ENCODE measurements at places on chromosomes 7 and 10. TPM values are rescaled to one million over a fixed set of nuclear protein-coding genes. Genes with fewer than 3 reads are reported as not detected.
A peak's percentile ranks its signal among the peaks of the same experiment; 100 is the strongest.

TAC1 gene
- total RNA-seq = 121 TPM

TNS3 gene
- total RNA-seq = 127 TPM

PAX2 gene
- total RNA-seq = not detected

NPVF gene
- not detected for total RNA-seq

GRM3 gene
- not detected for total RNA-seq

CPVL gene
- 3.1 TPM for total RNA-seq

GPR26 gene
- not detected for total RNA-seq

HACD1 gene
- 7.3 TPM for total RNA-seq

PNLIPRP2 gene
- 4.1 TPM for total RNA-seq

TMEM225B gene
- total RNA-seq = 1.8 TPM

DNA sequence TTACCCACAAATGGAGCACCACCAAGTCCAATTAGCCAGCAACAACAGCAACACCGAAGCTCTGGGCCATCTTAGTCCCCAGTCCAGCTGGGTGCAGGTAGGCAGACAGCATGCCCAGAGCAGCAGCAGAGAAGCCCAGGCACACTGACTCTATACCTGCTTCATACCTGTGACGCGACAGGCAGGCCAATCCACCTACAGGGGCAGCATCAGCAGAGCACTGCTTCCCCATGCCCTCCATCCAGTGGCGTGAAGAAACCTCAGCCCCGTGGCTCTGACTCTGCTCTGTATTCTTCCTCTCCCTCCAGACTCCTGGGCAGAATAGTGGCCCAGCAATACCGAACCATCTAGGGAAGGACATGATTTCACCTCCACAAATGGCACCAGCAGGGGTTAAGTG, 191.7 kb downstream of the AKR1D1 start:
- no peaks in the 10 kb centered on the region for H3K27me3 ChIP-seq
- H3K4me3 ChIP-seq = no peak overlapping the region
- no peak overlapping the region for H3K27ac ChIP-seq
- no peak for DNase-seq
- no peaks in the 10 kb centered on the region for H3K36me3 ChIP-seq
- no peaks in the 10 kb centered on the region for H3K4me1 ChIP-seq

DNA sequence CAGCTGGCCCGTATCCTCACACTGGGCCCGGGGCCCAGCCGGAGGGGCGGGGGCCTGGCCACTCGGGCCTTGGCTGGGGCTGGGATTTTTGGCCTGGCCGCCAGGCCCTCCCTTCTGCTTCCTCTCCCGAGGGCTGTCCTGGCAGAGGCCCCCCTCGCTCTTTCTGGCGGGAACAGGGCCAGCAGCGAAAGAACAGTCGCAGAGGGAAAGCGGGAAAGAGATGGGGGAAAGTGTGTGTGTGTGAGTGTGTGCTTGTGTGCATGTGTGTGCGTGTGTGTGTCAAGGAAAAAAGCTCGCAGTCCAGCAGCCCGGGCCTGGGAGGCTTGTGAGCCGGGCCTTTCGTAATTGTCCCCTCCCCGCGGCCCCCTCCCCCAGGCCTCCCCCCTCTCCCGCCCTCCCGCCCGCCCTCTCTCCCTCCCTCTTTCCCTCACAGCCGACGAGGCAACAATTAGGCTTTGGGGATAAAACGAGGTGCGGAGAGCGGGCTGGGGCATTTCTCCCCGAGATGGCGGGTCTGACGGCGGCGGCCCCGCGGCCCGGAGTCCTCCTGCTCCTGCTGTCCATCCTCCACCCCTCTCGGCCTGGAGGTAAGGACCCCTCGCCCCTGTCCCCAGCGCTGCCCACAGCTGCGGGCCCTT, at the start of gene ELN:
ELN (plus strand) TSS at position 491 of the 638 bp plus-strand sequence; CDS start at position 506, 15 bp downstream.
- DNase-seq = peak; percentile 87
- H3K4me3 ChIP-seq = peak within 1 kb of the TSS; percentile 48
- H3K27me3 ChIP-seq = no peaks in the 10 kb centered on the region
- H3K4me1 ChIP-seq = peaks cover 40% of the 10 kb centered on the region

DNA sequence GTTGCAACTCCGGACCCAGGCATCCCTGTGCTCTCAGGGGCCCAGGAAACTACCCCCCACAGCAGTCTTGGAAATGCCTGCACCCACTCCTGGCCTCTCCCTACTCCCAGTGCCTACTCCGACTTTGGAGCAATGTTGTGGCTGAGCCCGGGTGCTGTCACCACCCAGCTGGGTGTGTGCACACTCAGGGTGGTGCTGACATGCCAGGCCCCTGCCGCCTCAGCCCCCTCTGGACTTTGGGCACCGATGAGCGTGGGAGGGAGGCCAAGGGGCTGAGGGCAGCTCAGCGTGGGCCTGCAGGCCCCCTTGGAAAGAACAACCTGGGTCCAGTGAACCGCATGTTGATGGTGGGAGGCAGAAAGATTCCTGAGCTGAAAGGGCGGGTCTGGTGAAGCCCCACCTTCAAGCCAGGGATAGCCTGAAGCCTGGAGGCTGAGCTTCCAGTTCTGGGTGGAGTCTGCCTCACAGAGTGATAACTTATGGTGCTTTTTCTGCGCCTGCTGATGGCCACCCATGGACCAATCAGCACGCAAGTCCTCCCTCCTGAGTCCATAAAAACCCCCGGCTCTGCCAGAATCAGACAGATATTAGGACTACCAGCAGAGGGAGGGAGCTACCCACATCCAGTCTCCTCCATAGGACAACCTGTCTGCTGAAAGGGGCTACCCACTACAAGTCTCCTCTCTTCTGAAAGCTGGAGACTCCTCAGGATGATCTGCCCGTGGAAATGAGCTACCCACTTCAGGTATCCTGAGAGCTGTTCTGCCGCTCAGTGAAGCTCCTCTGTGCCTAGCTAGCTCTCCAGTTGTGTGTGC, 380.4 kb upstream of the SORCS1 start:
- no peaks in the 10 kb centered on the region for H3K36me3 ChIP-seq
- no peak overlapping the region for H3K27ac ChIP-seq
- H3K27me3 ChIP-seq = no peaks in the 10 kb centered on the region
- no peak for DNase-seq

DNA sequence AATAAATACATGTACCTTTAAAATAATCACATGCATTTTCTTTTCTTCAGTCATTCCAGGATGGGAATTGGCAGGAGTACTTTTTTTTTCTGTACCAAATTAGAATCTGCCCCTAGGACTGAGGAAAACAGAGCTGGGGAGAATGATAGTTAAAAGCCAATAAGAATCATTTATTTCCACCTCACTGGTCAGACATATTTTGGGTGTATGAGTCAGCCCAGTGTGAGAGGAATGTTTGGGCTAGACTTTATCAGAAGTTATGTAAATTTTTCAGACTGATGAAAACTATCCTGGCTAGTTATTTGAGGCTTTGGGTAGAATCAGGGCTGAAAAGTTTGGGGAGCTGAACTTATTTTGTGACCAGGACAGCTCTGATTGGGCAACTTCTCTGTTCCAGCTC, 303.1 kb upstream of the NPSR1 start:
- no peak overlapping the region for H3K27ac ChIP-seq
- no peak overlapping the region for H3K4me3 ChIP-seq
- no peaks in the 10 kb centered on the region for H3K36me3 ChIP-seq

DNA sequence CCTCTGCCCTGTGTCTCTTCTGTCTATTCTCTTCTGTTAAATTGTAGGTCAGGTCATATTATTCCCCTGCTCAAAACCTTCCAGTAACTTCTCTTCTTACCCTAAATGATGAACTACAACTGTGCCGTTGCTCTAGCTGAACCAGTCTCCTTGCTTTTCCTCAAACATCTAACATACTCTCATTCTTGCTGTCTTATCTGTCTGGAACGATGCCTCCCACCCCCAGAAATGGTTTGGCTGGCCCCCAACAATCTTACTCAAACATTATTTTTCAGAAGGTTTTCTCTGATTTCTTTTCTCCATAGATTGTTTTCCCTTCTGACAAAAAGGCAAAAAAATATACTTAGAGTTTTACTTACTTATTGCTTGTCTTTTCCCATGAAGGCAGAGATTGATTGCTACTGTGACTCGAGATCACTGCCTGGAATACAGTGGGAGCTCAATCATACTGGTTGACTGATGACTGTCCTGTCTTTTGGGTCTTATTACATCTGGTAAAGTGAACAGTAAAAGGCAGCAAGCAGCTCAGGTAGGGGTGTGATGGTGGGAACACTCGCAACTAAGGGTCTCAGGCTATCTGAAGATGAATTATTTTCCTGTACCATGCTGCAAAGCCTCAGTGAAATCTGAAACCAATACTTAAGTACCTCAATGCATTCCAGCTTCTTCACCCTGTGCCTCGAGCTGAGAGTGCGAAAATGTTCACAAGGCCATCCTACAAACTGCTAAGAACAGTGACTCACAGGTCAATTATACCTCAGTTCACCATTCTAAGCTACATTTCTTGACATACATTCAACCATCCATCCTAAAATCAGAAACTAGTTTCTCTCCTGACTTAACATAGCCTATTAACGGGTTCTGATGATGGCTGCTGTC, 67.6 kb downstream of the DNMBP start:
- DNase-seq = no peak
- H3K36me3 ChIP-seq = peaks cover 12% of the 10 kb centered on the region
- no peaks in the 10 kb centered on the region for H3K27me3 ChIP-seq
- H3K4me1 ChIP-seq = no peaks in the 10 kb centered on the region

DNA sequence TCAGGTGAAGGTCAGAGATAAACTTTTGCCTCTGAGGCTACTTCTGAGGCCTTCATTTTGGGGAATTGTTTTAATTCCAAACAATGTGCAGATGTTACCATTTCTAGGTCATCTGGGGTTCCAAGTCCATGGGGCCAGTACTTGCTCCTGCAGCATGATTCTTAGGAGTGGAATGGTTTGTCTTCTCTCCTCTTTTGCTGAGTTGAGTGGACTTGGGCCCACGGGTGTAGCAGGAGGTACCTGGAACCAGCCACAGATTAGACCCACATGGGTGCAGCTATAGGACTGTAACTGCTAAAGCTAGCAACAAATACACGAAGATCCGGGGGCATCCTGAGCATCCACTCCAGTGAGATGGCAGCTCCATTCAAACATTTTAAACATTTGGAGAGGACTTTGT, 41.6 kb downstream of the WIPF3 start:
- no peaks in the 10 kb centered on the region for H3K36me3 ChIP-seq
- no peaks in the 10 kb centered on the region for H3K4me1 ChIP-seq
- no peak overlapping the region for H3K4me3 ChIP-seq
- no peak overlapping the region for H3K27ac ChIP-seq
- H3K27me3 ChIP-seq = no peaks in the 10 kb centered on the region

- no peak overlapping the region for H3K4me3 ChIP-seq
- H3K27me3 ChIP-seq = no peaks in the 10 kb centered on the region
- H3K4me1 ChIP-seq = peaks cover 21% of the 10 kb centered on the region
Measured at GRCh38 chr7:55552320-55553023, 19.8 kb downstream of the VOPP1 start.

DNA sequence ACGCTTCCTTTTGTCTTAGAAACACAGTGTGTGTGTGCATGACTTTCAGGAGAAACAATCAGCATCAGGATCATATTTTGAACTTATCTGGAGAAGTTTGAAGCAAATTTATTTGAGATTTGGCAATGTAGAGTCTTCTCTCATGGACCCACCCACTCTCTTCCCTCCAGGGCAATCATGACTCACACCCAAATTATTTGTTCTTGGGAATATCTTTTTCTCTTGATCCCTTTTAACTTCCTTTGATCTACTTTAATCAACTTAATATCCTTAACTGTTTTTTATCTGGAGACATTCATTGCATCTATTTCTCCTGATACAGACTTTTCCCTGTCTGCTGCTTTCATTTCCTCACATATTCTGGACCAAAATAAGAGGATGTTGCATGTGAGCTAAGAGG, 1174.3 kb downstream of the GATA3 start:
- H3K4me1 ChIP-seq = no peaks in the 10 kb centered on the region
- DNase-seq = no peak
- no peak overlapping the region for H3K4me3 ChIP-seq
- no peaks in the 10 kb centered on the region for H3K36me3 ChIP-seq
- H3K27me3 ChIP-seq = peaks cover 3% of the 10 kb centered on the region

GRCh38 chr10:16768702-16769101, 48.5 kb downstream of the RSU1 start:
- no peak overlapping the region for H3K4me3 ChIP-seq
- no peaks in the 10 kb centered on the region for H3K27me3 ChIP-seq
- no peak overlapping the region for H3K27ac ChIP-seq
- peaks cover 3% of the 10 kb centered on the region for H3K36me3 ChIP-seq
- no peaks in the 10 kb centered on the region for H3K4me1 ChIP-seq
- DNase-seq = no peak

DNA sequence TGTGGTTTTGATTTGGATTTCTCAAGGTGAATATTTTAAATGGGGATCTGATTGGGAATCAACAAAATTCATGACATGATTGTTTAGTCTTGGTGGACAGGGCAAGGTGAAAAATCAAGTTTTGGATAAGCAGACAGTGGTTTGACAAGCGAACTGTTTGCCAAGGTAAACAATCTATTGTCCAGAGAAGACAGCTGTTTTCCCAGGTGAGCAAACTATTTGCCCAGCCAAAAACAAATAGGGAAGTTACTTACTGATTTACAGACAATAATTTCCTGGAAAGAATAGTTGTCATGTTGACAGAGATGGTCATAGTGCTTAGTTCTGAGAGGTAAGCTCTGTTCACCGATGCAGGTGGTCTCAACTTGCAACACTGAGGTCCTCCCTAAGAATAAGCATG, 94.0 kb upstream of the STEAP1B start:
- DNase-seq = no peak
- H3K27ac ChIP-seq = no peak overlapping the region
- no peak overlapping the region for H3K4me3 ChIP-seq
- peaks cover 13% of the 10 kb centered on the region for H3K4me1 ChIP-seq

GRCh38 chr10:57964351-57964750, 303.3 kb downstream of the IPMK start:
- H3K4me3 ChIP-seq = no peak overlapping the region
- H3K27me3 ChIP-seq = no peaks in the 10 kb centered on the region
- no peak for DNase-seq
- H3K27ac ChIP-seq = no peak overlapping the region

- H3K4me3 ChIP-seq = no peak overlapping the region
- no peaks in the 10 kb centered on the region for H3K36me3 ChIP-seq
- no peaks in the 10 kb centered on the region for H3K27me3 ChIP-seq
- H3K27ac ChIP-seq = no peak overlapping the region
- H3K4me1 ChIP-seq = no peaks in the 10 kb centered on the region
- DNase-seq = no peak
Measured at GRCh38 chr7:106668861-106669524, 8.0 kb upstream of the CCDC71L start.

- no peaks in the 10 kb centered on the region for H3K36me3 ChIP-seq
- H3K27me3 ChIP-seq = no peaks in the 10 kb centered on the region
- peak; percentile 33 for DNase-seq
- peak overlapping the region; percentile 15 for H3K27ac ChIP-seq
- H3K4me1 ChIP-seq = no peaks in the 10 kb centered on the region
Measured at GRCh38 chr10:31157123-31158010, 125.7 kb upstream of the ZNF438 start.

GRCh38 chr10:49667991-49668390, 11.5 kb upstream of the C10orf53 start:
- no peak overlapping the region for H3K4me3 ChIP-seq
- H3K27ac ChIP-seq = no peak overlapping the region
- no peak for DNase-seq
- H3K36me3 ChIP-seq = no peaks in the 10 kb centered on the region
- H3K4me1 ChIP-seq = no peaks in the 10 kb centered on the region
- no peaks in the 10 kb centered on the region for H3K27me3 ChIP-seq

GRCh38 chr10:97278491-97278989, 13.9 kb downstream of the ARHGAP19 start:
- no peak for DNase-seq
- H3K4me1 ChIP-seq = peaks cover 32% of the 10 kb centered on the region
- H3K36me3 ChIP-seq = no peaks in the 10 kb centered on the region
- no peak overlapping the region for H3K27ac ChIP-seq
- no peak overlapping the region for H3K4me3 ChIP-seq
